AG08395 (cell line): ENCODE measurements at places on chromosomes 6 and 20.

DNA sequence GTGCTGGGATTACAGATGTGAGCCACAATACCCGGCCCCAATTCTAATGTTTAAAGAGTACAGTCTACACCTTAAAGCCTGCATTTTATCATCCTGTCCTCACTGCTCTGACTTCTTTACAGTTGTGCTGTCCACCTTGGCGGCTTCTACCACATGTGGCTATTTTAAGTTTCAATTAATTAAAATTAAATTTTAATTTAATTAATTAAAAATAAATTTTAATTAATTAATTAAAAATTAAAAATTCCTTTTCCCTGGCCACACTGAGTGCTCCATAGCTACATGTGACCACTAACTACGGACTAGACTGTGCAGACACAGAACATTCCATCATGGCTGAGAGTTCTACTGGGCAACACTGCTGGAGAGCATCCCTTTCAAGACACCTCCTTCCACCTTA is 27.4 kb downstream of the ATP9A start:
- no peak for DNase-seq

- DNase-seq: no peak
These were observed 504 bp downstream of the SNTA1 start for GRCh38 chr20:33443006-33443511.

- no peak for DNase-seq
These were observed 1.3 kb downstream of the DUSP15 start for GRCh38 chr20:31868853-31869672.

GRCh38 chr6:151413372-151414145 is 22.2 kb upstream of the ZBTB2 start:
- DNase-seq: no peak
